Pulmonary artery endothelial cell (primary cell): ENCODE measurements at places on chromosomes 1 and 21. TPM values are rescaled to one million over a fixed set of nuclear protein-coding genes. Genes with fewer than 3 reads are reported as not detected.

Gene PSRC1
- 5.5 and 12.8 TPM in 2 replicates for total RNA-seq

- no peak for DNase-seq
Measured at GRCh38 chr21:42646076-42646825, 7.2 kb upstream of the PDE9A start.

DNA sequence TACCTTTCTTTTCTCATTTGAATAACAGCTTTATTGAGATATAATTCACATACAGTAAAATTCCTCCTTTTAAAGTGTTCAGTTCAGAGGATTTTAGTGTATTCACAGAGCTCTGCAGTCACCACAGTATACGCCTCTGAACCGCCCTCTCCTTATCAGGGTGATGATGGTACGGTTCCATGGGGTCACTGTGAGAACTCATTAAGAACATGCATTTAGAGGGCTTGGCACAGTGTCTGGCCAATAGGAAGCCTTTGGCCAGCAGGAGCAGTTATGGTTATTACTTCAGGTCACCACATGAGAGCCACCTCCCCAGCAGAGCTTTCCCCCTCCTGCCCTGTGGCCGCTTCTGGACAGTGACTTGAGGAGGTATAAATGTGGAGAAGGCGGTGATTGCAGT lies 27.3 kb downstream of the KCNQ4 start:
- no peak for DNase-seq

Gene LCE2C
- total RNA-seq, result not detected in 2 replicates

GRCh38 chr1:228087771-228088251 lies 5.3 kb downstream of the ARF1 start:
- DNase-seq, result peak; percentile 81

GRCh38 chr1:218479436-218480115 lies 134.4 kb downstream of the TGFB2 start:
- DNase-seq, result no peak

GRCh38 chr1:220824031-220824989 lies 37.6 kb downstream of the MTARC1 start:
- DNase-seq, result no peak

DNA sequence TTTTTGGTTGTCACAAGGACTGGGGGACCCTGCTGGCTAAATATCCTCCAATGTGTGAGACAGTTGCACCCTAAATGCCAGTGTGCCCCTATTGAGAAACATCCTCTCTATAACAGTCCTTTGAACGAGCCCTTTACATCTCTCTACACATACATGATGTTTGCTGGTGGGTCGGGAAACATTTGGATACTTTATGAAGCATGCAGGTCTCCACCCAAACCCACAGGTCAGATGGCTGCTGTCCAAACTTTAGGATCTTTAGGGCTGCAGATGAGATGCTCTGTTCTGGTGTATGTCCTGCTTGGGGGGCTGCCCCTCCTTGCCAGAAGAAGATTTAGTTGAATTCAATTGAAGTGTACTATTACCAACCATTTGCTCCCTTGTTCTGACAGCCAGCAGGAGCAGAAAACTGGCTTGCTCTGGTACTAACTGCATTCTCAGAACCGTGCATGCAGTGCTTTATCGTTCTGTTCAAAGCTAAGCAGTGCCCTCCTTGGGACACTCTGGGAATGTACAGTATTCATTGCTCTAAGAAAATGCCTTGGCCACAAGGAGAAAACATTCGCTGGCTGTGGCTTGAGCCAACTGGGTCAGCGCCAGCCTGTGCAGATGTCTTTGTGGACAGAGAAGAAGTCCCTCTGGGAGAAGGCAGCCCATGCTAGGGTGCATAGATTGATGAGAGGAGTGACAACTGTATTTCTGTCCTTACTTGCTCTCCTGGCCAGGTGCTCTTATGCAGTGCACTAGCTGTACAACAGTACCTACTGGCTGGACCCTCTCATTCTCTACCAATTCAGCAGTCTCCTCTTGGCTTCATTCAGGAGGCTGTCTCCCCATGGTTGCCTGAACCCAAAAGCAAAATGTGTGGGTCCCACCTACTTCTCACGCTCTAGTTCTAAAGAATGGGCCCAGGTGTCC lies 61.4 kb upstream of the DIRAS3 start:
- peak; percentile 71 for DNase-seq

Gene SMIM1
- 0.74 and 1.6 TPM in 2 replicates for total RNA-seq

DNA sequence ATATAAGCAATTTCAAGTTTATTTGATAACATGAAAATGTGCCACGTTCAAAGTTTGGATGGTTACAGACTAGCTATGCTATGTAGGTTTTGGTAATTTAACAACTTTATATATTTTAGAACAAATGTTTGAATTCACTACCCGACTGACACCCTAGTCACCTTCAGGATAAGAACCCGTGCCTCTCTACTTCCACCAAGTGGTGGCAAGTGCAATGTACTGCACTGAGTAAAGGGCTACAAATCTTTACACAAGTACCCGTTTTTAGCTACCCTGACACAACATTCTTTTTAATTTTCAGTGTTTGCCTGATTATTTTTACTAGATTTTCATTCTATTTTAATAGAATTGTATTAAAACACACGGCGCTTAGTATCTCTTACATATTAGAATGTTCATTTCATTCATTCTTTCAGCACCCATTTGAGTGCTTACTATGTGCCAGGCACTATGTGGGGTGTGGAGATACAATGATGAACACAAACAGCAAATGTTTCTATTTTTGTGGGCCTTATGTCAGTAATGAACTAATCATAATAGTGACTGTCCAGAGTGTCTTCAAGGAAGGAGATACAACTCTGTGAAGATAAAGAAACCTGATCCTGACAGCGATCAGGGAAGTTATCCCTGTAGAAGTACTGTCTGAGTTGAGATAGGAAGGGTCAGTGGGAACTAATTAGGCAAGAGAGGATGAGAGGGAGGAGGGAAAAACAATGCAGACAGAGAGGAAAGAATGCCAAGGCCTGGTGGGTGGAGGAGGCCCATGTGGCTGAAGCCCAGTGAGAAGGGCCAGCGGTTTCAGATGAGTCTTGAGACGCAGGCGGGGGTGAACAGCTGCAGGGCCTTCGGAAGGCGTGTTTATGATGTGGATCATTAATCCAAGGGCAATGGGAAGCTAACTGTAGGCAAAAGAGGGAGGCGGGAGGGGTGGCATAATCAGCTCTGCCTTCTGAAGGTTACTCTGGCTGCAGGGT lies 3.8 kb downstream of the LCA5L start:
- no peak for DNase-seq

- DNase-seq, result no peak
Measured at GRCh38 chr1:29245876-29246275, 9.6 kb downstream of the PTPRU start.

Gene CENPL
- 17.5 and 35.8 TPM in 2 replicates for total RNA-seq

DNA sequence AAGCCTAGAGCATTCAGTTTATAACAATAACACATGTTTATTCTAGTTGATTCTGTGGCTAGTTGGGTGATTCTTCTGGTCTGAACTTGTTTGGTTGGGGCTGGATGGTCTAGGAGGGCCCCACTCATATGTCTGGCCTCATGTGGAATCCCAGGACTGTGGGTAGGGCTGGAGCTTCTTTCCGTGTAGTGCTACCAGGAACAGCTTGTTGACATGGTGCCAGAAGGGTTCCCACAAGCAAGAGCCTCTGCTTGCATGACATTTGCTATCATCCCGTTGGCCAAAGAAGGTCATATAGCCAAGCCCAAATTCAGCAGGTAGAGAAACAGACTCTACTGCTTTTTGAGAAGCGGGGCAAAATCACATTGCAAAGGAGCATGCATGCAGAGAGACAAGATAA lies 67.6 kb upstream of the PPP2R5A start:
- no peak for DNase-seq

DNA sequence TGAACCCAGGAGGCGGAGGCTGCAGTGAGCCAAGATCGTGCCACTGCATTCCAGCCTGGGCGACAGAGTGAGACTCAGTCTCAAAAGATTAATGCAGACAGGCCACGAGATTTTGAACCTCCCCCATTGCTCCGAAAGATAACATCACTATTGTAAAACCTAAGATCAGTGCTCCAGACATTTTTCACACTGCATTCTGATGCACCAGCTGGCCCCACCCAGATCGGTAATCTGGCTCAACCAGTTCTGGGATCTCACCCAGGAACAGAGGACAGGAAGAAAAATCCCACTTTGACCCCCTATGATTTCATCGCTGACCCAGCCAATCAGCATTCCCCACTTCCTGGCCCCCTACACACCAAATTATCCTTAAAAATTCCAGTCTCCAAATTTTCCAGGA lies 10.7 kb upstream of the CSRP1 start:
- DNase-seq, result no peak

Gene MYBPHL
- not detected in 2 replicates for total RNA-seq

DNA sequence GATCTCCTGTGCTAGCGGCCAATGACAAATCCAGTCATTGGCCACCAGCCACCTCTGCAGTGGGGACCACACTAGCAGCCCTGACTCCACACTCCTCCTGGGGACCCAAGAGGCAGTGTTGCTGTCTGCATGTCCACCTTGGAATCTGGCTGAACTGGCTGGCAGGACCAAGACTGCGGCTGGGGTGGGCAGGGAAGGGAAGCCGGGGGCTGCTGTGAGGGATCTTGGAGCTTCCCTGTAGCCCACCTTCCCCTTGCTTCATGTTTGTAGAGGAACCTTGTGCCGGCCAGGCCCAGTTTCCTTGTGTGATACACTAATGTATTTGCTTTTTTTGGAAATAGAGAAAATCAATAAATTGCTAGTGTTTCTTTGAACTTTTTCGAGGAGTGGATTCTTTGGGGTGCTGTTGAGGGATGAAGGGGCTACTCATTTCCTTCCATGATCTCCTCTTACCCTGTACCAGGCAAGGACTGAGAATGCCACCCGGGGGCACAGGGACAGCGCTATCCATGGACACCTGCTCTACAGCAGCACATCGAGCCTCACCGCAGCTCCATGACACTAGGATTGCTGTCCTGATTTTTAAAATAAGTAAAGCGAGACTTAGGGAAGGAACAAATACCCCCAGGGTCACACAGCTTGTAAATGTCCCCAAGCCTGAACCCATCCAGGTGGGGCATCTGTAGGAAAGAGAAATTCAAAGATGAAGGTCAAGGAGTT lies 44.7 kb downstream of the TNNT2 start:
- no peak for DNase-seq
